Renal cortex interstitium (tissue), 15 donors: ENCODE measurements at places on chromosomes 3 and 15.

GRCh38 chr15:67140078-67140833, 74.9 kb downstream of the SMAD3 start:
- DNase-seq, result no peak

GRCh38 chr3:46865546-46865945, 2.3 kb upstream of the MYL3 start:
- no peak for DNase-seq

DNA sequence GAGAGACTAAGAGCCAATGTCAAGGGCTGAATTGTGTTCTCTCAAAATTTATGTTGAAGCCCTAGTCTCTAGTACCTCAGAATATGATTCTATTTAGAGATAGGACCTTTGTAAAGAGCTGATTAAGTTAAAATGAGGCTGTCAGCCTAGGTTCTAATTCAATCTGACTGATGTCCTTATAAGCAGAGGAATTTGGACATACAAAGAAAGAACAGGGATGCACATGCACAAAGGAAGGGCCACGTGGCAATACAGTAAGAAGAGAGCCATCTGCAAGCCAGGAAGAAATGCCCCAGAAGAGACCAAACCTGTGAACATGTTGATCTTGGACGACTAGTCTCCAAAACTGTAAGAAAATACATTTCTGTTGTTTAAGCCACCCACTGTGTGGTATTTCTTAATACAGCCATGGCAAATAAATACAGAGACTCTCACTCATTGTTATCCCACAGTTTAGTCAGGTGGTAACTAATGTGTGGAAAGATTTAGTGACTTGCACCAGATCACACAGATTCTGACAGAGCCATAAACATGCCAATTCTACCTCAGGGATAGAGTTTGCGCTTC, 652.2 kb downstream of the NAALADL2 start:
- no peak for DNase-seq

GRCh38 chr3:109430911-109431563, 93.7 kb upstream of the DPPA4 start:
- no peak for DNase-seq

- no peak for DNase-seq
Measured at GRCh38 chr3:186142393-186142932, 33.6 kb upstream of the ETV5 start.

DNA sequence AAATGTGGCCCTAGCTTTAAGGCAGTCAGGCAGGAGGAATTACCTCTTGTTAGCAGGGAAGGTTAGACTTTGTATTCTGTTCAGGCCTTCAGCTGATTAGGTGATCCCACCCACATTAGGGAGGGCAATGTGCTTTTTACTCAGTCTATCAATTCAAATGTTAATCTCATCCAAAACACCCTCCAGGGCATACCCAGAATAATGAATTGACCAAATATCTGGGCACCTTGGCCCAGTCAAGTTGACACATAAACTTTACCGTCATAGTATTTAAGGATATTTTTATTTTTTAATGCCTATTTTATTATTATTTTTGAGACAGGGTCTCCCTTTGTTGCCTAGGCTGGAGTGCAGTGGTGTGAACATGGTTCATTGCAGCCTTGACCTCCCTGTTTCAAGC, 146.1 kb downstream of the PTPRG start:
- no peak for DNase-seq

GRCh38 chr3:15052335-15053242, 12.5 kb downstream of the MRPS25 start:
- no peak for DNase-seq

GRCh38 chr15:78917888-78918287, 27.0 kb downstream of the CTSH start:
- no peak for DNase-seq

- DNase-seq, result no peak
Measured at GRCh38 chr3:193470710-193471109, 84.0 kb downstream of the ATP13A4 start.
